Liver (tissue), 10 donors: ENCODE measurements at places on chromosomes 5 and 9. TPM values are rescaled to one million over a fixed set of nuclear protein-coding genes. Genes with fewer than 3 reads are reported as not detected.

DNA sequence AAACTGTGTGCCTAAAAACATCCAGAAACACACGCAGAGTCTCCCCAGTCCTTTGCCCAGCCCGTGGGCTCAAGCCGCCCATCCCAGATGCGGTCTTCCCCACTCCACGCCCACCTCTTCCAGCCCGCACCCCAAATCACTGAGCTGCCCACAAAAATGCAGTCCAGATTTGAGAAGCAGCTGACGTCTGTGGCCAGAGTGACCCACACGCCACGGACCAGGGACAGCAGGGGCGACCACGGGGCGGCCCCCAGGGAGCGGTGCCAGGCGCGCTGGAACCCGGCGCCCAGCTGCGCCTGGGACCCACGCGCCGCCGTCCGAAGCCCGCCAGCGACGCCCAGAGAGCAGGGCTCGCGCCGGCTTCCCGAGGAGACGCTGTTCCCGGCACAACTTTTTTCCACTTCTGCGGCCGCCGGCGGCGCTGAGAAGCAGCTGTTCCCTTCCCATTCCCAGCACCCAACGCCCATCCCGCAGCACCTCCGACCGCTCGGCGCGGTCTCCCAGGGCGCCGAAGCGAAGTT lies 674 bp downstream of the LHFPL2 start:
- peak; percentile 41 for DNase-seq

TLX3 gene
- total RNA-seq: not detected

TRMT10B gene
- total RNA-seq: 2.1 TPM

- DNase-seq: no peak
Measured at GRCh38 chr9:21995006-21995665, 545 bp downstream of the CDKN2B-AS1 start.

DNA sequence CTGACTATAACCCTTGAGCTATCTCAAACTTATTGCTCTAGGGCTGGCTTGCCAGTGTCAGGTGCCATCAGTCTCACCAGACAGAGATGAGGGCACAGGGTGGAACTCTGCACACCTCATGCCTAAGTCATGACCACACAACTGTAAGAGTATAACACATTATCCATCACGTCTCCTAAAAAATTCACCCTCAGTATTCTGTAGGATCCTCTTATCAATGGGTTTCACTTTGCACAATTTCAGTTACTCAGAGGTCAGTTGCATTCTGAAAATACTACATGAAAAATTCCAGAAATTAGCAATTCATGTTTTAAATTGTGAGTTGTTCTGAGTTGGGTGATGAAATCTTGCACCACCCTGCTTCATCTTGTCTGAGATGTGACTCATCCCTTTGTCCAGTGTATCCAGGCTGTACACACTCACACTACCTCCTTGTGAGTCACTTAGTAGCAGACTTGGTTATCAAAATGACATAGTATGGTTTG lies 690.9 kb upstream of the CDH18 start:
- no peak for DNase-seq

CTSV gene
- 0.42 TPM for total RNA-seq

DNA sequence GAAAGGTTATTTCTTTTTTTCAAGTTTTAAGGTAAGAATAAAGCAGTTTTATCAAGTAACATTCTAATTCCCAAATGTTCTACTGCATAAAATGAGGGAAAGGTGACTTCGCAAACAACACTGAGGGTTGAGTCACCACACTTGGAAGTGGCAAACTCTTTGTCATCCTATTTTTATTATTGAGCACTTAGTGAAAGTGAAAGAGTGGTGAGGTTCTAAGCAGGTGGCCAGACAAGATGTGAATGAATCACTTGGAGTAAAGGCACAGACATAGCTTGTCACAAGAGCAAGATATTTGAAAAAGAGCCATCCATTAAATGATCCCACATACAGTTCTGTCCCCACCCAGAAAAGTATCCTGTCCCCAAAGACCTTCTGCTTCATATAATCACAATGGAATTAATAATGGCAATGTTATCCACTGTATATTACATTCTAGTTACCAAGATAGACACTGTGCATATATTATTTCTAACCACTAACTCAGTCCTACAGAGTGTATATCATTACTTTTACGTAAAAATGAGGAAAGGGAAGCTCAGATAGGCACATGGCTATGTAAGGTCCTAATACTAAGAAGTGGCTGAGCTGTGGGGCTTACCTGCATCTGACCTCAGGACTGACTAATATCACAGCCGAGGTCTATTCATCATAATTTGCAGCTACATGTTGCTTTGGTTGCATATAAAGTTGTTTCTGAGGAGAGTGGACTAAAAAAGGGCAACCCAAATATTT lies 730.4 kb upstream of the MEF2C start:
- no peak for DNase-seq

SLC6A7 gene
- not detected for total RNA-seq

HCN1 gene
- not detected for total RNA-seq

DNA sequence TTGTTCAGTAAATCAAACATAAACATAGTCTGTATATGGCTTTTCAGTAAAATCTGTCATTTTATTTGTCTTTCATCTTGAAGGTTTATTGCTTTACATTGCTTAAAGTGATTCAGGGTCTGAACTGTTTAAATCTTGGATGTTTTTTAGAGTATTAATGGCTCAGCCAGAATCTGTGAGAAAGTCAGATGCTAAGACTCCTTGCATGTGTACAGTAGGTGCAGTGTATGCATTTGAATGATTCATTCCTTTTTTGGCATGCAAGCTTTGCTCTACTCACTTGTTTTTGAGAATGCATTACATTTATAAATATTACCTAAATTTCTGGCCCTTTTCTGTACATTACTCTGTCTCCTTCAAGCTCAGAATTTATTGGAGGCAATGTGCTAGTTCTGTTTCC lies 271.0 kb upstream of the RIOK2 start:
- DNase-seq: no peak

DNA sequence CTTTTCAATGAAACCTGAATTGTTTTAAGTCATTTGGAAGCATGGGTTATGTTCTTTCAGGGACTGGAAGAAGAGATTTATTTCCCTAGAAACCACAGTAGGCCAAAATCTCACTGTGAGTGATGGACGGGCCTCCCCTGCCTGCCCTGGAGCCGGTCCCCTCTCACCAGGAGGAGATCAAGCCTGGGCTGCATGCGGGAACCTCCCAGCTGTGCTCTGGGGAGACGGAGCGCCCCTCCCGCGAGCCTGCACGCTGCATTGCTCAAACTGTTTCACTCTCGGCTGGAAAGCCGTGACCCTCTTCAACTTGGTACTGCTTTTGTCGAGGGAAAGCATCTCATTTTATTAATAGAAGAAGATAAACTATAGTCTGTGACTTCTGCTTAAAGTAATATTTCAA lies 85.4 kb downstream of the IRX2 start:
- no peak for DNase-seq

DNA sequence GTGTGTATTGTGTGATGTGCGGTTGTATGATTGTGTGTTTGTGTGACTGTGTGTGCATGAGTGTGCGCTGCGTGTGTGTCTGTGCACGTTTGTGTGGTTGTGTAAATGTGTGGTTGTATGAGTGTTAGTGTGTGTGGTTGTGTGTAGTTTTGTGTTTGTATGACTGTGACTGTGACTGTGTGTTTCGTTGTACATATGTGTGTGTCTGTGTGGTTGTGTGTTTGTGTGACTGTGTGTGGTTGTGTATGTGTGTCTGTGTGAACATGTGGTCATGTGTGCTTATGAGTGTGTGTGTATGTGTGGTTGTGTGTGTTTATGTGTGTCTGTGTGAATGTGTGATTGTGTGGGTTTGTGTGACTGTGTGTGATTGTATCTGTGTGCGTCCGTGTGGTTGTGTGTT lies 197.8 kb downstream of the TTLL11 start:
- no peak for DNase-seq

GRCh38 chr5:137727623-137728022 lies 8.3 kb downstream of the KLHL3 start:
- no peak for DNase-seq

HSPA5 gene
- total RNA-seq: 108 TPM

- DNase-seq: no peak
Measured at GRCh38 chr9:119367683-119368075, 1.6 kb downstream of the BRINP1 start.

GRCh38 chr5:13278148-13278547 lies 666.3 kb downstream of the DNAH5 start:
- no peak for DNase-seq

- no peak for DNase-seq
Measured at GRCh38 chr9:95725045-95725444, 150.4 kb upstream of the ERCC6L2 start.

DNA sequence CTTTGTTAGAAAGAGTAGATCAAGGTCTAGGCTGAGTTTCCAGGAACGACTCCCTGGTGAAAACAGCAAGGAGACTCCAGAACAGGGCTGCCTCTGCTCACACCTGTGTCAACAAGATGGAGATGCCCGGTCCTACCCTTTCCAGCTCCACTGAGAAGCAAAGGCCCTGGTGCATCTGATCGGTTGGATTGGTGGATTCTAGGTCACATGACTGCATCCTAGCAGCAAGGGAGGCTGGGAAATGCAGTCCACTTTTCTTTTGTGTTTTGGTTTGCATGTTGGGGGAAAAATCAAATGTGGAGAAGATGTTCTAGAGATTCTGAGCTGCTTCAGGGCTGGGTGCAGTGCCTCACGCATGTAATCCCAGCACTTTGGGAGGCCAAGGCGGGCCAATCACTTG lies 82.0 kb upstream of the TRIO start:
- no peak for DNase-seq

- DNase-seq: no peak
Measured at GRCh38 chr9:113370806-113371325, 5.9 kb downstream of the HDHD3 start.

INSL6 gene
- not detected for total RNA-seq

GRCh38 chr5:135606431-135606830 lies 27.6 kb upstream of the CXCL14 start:
- peak; percentile 3 for DNase-seq

ISL1 gene
- total RNA-seq: not detected

- DNase-seq: no peak
Measured at GRCh38 chr9:107219486-107220077, 63.5 kb upstream of the RAD23B start.

UBE2QL1 gene
- total RNA-seq: 0.09 TPM

DDX4 gene
- not detected for total RNA-seq

DNA sequence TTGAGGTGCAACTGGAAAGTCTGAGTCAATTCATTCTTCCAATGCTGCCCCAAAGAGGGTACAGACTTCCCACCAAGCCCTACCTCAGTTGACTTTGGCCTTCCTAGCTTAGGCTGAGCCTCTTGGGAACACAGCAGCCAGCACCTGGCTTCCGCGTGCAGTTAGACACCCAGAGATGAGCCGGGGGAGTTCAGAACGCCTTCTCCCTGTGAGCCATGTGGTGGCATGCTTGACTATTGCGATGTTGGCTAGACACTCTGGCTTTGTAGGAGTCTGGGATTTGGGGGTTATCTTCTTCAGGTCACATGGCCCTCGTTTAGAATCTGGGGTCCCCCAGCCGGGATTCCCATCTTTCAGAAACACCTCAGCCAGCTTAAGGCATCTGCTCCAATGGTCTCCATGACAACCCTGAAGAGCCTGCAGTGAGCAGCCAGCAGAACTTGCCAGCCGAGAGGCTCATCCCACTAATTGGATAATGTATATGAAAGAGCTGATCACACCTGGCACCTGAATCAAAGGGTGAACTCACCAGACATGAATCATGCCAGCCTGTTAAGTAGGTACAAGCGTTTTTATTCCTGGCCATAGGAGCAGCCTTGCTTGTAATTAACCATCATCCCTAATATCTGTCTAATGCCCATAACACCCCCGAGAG lies 167.5 kb downstream of the SYK start:
- DNase-seq: no peak

GRCh38 chr9:137678202-137678601 lies 59.4 kb downstream of the EHMT1 start:
- no peak for DNase-seq

DNA sequence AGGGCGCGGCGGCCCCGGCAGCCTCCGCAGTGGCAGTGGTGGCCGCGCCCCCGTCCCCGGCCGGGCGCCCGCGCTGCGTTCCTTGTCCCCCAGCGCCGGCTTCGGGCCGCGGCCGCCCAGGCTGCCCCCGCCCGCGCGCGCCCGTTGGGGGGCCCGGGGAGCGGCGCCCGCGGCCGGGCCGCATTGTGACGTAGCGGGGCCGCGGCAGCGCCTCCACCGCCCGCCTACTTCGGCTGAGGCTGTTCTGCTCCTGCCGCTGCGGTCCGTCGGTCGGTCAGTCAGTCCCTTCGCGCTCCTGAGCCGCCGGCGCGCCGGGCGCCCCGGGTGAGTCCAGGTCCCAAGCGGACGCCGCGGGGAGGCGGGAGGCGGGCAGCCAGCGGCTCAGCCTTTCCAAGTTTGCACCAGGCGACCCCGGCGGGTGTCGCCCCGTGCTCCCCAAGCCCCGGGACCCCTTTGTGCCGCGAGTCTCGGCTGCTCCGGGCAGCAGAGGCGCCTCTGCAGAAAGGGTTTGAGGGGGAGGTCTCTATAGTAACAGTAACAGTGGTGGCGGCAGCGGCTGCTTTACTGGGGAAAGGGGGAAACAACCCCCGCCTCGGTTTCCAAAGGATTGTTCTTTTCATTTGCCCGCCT lies at the start of gene SNCAIP:
TSS of gene SNCAIP (plus strand) at position 277 of the 630 bp plus-strand sequence. CDS start 78,898 bp downstream, outside the sequence.
- peak; percentile 39 for DNase-seq

ORM2 gene
- 276 TPM for total RNA-seq

DNA sequence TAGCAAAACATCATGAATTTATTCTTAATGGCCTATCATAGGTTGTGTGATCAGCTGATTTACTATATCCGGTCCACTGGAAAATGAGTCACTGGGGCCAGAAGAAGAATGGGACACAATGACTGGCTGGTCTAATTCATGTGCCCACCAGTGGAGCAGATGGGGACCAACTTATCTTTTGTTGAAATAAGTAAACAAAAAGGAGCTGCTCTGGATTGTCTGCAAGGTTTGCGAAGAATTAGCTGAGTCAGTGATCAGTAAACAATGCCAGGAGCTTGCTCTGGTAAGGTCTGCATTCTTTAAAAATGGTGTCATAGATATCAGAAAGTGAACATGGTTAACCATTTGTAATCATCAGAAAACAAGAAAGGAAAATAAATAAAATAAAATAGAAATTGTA lies 128.0 kb downstream of the RASEF start:
- DNase-seq: no peak

SIGMAR1 gene
- total RNA-seq: 116 TPM

PCDHGA2 gene
- 0.23 TPM for total RNA-seq

SPINK7 gene
- not detected for total RNA-seq

DNA sequence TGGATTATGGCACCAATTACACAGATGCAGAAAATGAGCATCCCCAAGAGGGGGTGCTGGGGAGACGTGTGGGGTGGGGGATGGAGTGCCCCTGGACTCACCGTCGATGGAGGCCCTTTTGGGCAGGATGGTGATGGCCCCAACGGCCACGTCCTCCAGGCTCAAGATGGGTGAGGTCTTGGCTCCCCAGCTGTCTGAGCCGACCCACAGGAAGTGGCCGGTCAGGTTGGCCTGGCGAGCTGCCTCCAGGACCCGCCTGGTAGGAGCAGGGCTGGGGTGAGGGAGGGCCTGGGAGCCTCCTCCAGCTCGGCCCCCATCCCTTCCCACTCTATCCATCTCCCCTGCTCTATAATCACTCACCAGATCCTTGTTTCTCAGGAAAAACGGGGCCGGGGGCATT lies 4.6 kb downstream of the GRM6 start:
- no peak for DNase-seq

IL4 gene
- total RNA-seq: not detected

GRCh38 chr5:150517272-150518152 lies 9.6 kb downstream of the NDST1 start:
- DNase-seq: peak; percentile 76
